ENCODE measurements at places on chromosomes 5 and 9. TPM values are rescaled to one million over a fixed set of nuclear protein-coding genes. Genes with fewer than 3 reads are reported as not detected.
A peak's percentile ranks its signal among the peaks of the same experiment; 100 is the strongest.

DNA sequence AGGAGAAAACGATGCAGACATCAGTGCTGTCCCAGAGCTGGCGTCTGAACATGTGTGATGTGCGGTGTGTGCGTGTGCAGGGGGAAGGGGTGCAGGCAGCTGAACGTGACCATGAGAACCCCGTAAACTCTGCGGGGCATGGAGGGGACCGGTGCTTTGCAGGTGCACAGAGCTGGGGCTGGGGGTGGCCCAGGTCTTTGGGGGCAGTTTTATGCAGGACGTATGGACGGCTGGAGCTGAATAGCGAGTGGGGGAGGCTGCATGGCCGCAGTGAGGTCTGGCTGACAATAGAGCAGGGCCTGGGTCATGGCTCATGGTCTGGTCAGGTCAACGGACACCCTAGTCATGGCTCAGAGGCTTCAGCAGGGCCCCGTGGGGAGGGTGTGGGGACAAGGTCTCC is 3.3 kb upstream of the EXOC3 start:
- no peak overlapping the region for H3K27ac ChIP-seq
- no peak overlapping the region for H3K4me3 ChIP-seq
- H3K36me3 ChIP-seq, result no peaks in the 10 kb centered on the region
- no peaks in the 10 kb centered on the region for H3K27me3 ChIP-seq

- no peaks in the 10 kb centered on the region for H3K27me3 ChIP-seq
- no peak for DNase-seq
- H3K27ac ChIP-seq, result no peak overlapping the region
- H3K4me1 ChIP-seq, result no peaks in the 10 kb centered on the region
Observed at GRCh38 chr5:57102189-57102904, 71.5 kb upstream of the GPBP1 start.

DNA sequence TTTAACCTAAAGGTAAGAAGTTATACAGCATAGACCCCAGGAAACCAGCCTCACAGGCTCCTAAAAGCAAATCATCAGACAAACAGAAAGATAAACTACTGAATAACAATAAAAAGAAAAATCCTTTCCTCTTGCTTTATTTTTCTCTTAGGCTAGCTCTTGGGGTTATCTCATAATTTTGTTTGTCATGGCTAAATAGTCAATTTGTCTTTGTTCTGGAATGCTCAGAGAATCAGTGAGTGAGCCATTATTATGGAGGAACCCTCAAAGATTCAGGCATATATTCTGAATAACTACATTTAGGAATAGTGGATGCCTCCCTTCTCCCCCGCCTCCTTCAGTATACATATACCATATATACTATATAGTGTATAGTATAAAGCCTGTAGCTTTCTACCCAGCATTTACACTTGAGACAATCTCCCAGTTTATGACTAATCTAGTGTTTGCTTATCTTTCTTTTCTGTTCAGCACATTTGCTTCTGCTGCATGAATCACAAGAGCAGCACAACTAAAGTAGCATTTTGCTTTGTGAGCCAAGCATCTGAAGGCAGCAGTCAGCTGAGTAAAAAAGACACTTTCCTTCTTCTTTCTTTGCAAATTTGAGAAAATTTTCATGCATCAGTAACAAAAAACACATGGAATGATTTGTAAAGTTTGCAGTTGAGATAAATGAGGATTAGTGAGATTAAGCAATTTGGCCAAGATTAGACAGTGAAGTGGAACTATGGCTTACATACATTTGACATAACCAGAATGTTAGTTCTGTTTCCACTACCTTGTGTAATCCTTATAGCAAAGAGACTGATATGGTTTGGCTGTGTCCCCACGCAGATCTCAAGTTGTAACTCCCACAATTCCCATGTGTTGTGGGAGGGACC is 45.3 kb upstream of the PPP3R2 start:
- DNase-seq, result no peak
- H3K4me3 ChIP-seq, result no peak overlapping the region
- H3K36me3 ChIP-seq, result no peaks in the 10 kb centered on the region
- no peak overlapping the region for H3K27ac ChIP-seq
- no peaks in the 10 kb centered on the region for H3K4me1 ChIP-seq
- no peaks in the 10 kb centered on the region for H3K27me3 ChIP-seq

GRCh38 chr5:157214415-157214814 is 33.8 kb downstream of the ITK start:
- H3K27ac ChIP-seq, result no peak overlapping the region
- DNase-seq, result no peak
- no peaks in the 10 kb centered on the region for H3K4me1 ChIP-seq
- H3K36me3 ChIP-seq, result no peaks in the 10 kb centered on the region
- no peaks in the 10 kb centered on the region for H3K27me3 ChIP-seq
- no peak overlapping the region for H3K4me3 ChIP-seq

DNA sequence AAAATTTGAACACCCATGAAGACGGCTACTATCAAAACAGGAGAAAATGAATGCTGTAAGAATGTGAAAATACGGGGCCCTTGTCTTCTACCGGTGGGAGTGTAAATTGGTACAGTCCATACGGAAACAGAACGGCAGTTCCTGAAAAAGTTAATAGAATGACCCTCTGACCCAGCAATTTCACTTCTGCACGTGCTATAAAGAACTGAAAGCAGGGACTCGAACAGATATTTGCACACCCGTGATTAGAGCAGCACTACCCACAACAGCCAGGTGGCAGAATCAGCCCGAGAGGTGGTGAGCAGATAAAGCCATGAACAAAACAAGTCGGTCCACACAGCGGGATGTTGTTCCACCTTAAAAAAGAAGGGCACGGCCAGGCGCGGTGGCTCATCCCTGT is 22.6 kb upstream of the SLC12A7 start:
- no peak for DNase-seq
- no peak overlapping the region for H3K27ac ChIP-seq
- H3K4me1 ChIP-seq, result peaks cover 9% of the 10 kb centered on the region
- no peak overlapping the region for H3K4me3 ChIP-seq

GRCh38 chr5:140794595-140795258 is at the start of gene PCDHA2:
TSS of gene PCDHA2 (plus strand) at chr5:140794852.
- H3K27ac ChIP-seq, result no peak within 1 kb of the TSS
- no peaks in the 10 kb centered on the region for H3K4me1 ChIP-seq
- peak within 1 kb of the TSS; percentile 30 for H3K4me3 ChIP-seq

PLPPR1 gene
- 5.0 TPM for total RNA-seq

LCNL1 gene
- 5.1 TPM for total RNA-seq

RGS3 gene
- 71.1 TPM for total RNA-seq

- H3K27me3 ChIP-seq, result no peaks in the 10 kb centered on the region
- no peak overlapping the region for H3K27ac ChIP-seq
- no peak for DNase-seq
- no peak overlapping the region for H3K4me3 ChIP-seq
- no peaks in the 10 kb centered on the region for H3K36me3 ChIP-seq
Observed at GRCh38 chr9:108273988-108274387, 581.8 kb downstream of the ACTL7B start.

DNA sequence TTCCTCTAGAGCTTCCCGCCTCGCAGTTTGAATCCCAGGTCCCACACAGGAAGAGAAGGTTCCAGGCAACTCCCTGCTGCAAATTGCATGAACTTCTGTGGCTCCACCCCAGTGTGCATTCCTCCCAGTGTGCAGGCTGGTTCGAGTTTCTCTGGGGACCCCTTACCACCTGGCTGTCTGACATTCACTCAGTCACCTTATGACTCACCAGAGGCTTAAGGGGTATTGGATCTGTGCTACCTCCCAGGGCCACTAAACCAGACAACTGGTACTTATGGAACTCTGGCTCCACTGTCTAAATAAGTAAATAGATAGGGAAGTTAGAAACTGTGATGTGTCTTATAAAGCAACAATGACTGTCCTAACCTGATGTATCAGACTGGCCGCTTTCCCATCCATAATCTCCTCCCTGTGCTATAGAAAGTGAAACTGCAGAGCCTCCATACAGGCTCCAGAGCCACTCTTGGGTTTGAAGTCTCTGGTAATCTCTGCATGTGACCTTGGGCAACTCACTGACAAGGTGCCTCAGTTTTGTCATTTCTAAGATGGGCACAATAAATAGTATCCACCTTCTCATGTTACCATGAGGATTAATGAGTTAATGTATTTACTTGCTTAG is 720.6 kb downstream of the SEMA5A start:
- DNase-seq, result no peak
- no peaks in the 10 kb centered on the region for H3K36me3 ChIP-seq
- no peak overlapping the region for H3K4me3 ChIP-seq
- H3K27ac ChIP-seq, result no peak overlapping the region
- no peaks in the 10 kb centered on the region for H3K27me3 ChIP-seq

PCDHB2 gene
- total RNA-seq, result 3.8 TPM

DNA sequence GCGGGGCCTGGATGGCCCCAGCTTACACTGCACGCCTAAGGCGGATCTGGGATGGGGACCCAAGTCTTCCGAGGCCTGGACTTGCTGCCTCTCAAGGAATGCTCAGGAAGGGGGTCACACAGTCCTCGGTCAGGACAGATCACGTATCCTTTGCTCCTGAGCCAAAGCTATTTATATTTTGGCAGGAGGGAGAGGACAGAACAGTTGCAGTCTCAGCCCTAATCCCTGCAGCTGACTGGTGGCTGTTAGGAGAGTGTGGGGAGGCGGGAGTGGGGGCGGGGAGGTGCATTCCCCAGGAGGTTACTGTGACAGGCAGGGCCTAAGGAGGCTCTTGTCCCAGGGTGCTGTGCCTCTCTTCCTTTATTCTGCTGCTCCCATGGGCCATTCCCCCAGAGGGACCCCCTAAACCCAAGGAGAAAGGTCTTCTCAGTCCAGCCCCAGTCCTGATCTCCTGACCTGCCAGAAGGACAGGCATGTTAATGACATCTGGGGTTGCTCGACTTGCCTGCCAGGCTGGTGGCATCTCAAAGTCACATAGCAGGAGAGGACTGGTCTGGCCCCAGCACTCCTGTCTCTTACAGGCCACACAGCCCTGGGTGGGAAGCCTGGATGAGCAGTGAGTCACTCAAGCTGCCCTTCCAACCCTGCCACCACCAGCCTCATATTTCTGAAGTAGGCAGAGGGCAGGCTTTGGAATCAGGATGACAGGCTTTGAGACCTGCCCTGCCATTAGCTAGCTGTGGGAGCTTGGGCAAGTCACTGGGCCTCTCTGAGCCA is 51.9 kb downstream of the COL27A1 start:
- no peak for DNase-seq
- no peaks in the 10 kb centered on the region for H3K27me3 ChIP-seq
- H3K36me3 ChIP-seq, result peaks cover 6% of the 10 kb centered on the region

GPR150 gene
- total RNA-seq, result 0.49 TPM

DNA sequence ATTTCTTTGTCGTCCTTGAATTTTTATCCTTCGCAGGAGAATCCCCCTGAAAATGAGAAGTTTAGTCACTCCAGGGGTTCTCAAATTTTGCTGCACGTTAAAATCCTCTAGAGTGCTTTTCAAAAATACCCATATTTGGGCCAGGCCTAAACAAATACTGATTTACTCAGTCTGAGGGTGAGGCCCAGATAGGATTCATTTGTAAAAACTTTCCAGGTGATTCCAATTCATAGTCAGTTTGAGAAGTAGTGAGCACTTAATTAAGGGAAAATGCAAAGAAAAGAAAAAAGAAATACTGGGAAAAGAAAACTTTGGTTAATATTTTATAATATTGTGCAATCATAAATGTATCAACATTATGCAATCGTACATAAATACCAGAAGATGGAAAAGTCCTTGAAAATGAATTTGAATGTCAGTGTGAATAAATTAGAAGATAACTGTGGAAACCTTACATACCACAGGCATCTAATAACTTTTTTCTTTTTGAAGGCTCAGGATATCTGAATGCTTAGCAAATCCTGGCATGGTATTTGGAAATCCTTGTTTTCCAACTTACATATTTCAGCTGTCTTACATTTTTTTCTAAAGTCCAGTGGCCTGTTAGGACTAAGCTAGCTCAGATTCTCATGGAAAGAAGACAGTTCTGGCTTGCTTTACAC is 116.5 kb upstream of the DAPK1 start:
- no peaks in the 10 kb centered on the region for H3K27me3 ChIP-seq
- H3K27ac ChIP-seq, result peak overlapping the region; percentile 66
- H3K4me3 ChIP-seq, result no peak overlapping the region
- peaks cover 17% of the 10 kb centered on the region for H3K4me1 ChIP-seq
- no peak for DNase-seq

DNA sequence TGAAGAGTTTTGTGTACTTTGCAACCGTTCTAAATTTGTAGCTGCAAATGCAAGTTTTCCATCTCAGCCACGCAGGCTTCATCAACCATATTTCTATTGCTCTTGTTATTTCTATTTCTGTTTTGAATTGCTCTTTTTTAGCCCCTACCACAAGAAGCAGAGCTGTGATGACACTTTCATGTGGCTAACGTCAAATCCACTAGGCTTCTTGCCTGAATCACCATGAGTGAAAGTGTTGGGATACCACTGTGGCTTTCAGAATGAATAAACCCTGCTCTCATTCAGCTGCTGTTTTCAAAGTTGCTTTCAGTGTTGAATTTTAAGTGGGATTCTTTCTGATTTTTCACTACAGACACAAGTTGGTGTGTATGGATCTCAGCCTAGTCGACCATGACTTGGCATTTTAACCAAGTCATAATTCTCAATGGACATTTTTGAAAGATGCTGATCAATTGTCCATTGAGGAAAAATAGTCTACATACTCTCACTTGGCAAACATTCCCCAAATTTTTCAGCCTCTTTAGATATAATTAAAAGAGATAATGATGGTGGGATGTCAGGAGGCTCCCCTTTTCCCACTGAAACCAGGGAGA is 41.0 kb upstream of the MTAP start:
- peaks cover 5% of the 10 kb centered on the region for H3K27me3 ChIP-seq
- no peaks in the 10 kb centered on the region for H3K4me1 ChIP-seq
- H3K36me3 ChIP-seq, result no peaks in the 10 kb centered on the region
- H3K27ac ChIP-seq, result no peak overlapping the region
- no peak for DNase-seq

SPARC gene
- total RNA-seq, result 1,248 TPM

DNA sequence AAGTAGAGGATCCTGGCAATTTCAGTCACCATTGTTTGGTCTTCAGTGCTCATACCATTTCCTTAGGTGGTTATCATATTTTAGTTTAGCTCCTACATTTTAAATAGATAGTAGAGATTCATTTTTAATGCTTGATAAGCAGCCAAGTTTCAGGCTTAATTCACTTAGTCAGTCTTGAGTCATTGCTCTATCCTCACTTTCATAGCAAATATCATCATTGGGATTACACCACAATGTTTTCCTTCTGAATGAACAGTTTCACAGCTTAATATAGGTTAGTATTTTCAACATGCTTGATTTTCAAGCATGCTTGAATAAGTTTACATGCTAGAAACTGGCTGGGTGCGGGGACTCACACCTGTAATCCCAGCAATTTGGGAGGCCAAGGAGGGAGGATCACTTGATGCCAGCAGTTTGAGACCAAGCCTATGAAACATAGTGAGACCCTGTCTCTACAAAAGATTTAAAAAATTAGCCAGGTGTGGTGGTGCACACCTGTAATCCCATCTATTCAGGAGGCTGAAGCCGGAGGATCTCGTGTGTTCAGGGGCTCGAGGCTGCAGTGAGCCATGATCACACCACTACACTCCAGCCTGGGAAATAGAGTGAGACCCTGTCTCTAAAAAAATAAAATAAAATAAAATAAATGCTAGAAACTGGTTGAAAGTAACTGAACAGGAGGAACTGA is 339.9 kb downstream of the ADGRV1 start:
- no peaks in the 10 kb centered on the region for H3K4me1 ChIP-seq
- DNase-seq, result no peak
- no peaks in the 10 kb centered on the region for H3K27me3 ChIP-seq

C5orf63 gene
- total RNA-seq, result 10.1 TPM
